ENCODE measurements at places on chromosomes 12 and 14.

- H3K27ac ChIP-seq = no peak overlapping the region
- H3K27me3 ChIP-seq = no peaks in the 10 kb centered on the region
- H3K36me3 ChIP-seq = peaks cover 4% of the 10 kb centered on the region
- no peak for DNase-seq
- peaks cover 4% of the 10 kb centered on the region for H3K4me1 ChIP-seq
Measured at GRCh38 chr12:64633011-64633939, 23.0 kb downstream of the RASSF3 start.

DNA sequence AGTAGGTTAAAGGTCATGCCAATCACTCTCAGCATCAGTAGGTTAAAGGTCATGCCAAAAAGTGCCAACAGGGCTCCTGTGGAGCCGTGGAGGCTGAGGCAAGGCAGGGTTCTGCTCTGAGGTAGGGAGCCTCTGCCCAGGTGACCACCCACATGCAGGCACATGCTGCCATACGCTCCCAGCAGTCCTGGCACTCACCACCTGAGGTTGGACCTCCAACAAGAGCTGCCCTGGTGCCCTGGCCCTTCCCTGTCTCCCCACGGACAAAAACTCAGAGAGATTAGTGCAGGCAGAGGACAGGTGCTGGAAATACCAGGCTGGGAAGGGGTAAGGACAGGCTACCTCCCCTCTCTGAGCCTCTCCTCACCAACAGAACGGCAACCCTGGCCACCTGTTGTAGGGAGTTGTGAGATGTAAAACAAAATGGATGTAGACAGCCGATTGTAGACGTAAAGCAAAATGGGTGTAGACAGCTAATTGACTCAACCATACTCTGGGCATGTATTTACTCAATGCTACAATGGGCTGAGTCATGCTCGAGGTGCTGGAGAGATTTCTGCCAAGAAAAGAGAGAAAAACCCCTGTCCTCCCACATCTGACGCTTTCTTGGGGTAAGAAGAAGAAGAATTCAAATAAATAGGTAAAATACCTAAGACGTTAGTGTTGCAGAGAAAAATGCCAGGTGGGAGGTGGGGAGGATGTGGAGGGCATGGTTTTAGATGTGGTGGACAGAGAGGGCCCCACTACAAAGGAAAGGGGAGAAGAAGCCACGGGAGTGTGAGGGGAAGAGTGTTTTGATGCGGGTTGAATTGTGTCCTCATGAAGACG, 32.4 kb downstream of the LTBP2 start:
- H3K4me3 ChIP-seq = no peak overlapping the region
- peaks cover 63% of the 10 kb centered on the region for H3K4me1 ChIP-seq
- DNase-seq = peak; percentile 90

DNA sequence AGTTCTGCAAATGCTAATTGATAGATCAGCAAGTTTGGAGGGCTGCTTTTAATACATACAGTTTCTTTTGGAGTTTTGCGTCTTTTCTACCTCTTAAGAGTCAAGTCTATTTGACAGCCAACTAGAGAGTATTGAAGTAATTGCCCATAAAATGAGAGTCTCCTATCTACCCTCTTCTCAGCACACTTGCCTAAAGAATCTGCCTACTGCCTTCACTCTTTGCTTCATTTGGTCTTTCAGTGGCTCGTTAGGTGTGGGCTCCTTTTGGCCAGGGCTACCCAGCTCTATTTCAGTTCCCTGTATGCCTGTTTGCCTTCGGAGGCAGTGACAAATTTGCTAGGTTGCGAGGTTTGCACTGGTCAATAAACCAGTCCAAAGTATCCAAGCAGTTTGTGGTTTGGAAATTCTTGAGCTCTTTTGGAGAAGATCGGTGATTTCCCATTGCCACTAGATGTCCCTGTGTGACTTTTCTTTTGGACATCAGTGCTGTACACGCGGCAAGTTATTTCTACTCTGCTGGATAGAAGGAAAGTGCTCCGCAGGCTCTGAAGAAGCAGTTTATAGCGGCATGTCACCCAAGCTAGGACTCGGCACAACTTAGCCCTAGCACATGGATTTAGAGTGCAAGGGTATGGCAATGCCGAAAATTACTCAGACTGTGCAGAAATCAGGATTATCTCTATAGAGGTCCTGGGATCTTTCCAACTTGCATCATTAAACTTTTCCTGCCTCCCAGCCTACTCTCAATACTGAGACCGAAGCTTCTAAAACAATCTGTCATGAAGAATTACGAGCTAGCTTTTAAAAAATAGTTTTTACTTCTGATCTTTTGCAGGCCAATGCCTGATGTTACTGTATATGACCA, 38.6 kb downstream of the MGST1 start:
- H3K4me1 ChIP-seq = no peaks in the 10 kb centered on the region
- H3K4me3 ChIP-seq = no peak overlapping the region
- no peaks in the 10 kb centered on the region for H3K36me3 ChIP-seq
- H3K27ac ChIP-seq = no peak overlapping the region
- no peak for DNase-seq
- H3K27me3 ChIP-seq = no peaks in the 10 kb centered on the region

GRCh38 chr12:25194214-25194613, 746 bp downstream of the DNAI7 start:
- H3K36me3 ChIP-seq = no peaks in the 10 kb centered on the region
- no peaks in the 10 kb centered on the region for H3K4me1 ChIP-seq
- H3K4me3 ChIP-seq = no peak overlapping the region
- no peak for DNase-seq
- no peak overlapping the region for H3K27ac ChIP-seq

- no peaks in the 10 kb centered on the region for H3K27me3 ChIP-seq
- H3K4me3 ChIP-seq = no peak overlapping the region
- H3K4me1 ChIP-seq = peaks cover 44% of the 10 kb centered on the region
- H3K36me3 ChIP-seq = peaks cover 4% of the 10 kb centered on the region
Measured at GRCh38 chr12:50638482-50638880, 125.4 kb upstream of the ATF1 start.

GRCh38 chr12:48285751-48286650, 64.7 kb downstream of the ZNF641 start:
- DNase-seq = no peak
- no peaks in the 10 kb centered on the region for H3K27me3 ChIP-seq
- peaks cover under 1% of the 10 kb centered on the region for H3K4me1 ChIP-seq
- H3K4me3 ChIP-seq = no peak overlapping the region
- H3K27ac ChIP-seq = no peak overlapping the region
- H3K36me3 ChIP-seq = no peaks in the 10 kb centered on the region

- H3K27ac ChIP-seq = no peak overlapping the region
- H3K4me1 ChIP-seq = no peaks in the 10 kb centered on the region
- no peaks in the 10 kb centered on the region for H3K36me3 ChIP-seq
- no peak overlapping the region for H3K4me3 ChIP-seq
- H3K27me3 ChIP-seq = no peaks in the 10 kb centered on the region
Measured at GRCh38 chr12:82527165-82527780, 159.4 kb upstream of the TMTC2 start.

- no peaks in the 10 kb centered on the region for H3K27me3 ChIP-seq
- peaks cover 17% of the 10 kb centered on the region for H3K36me3 ChIP-seq
- DNase-seq = no peak
- H3K27ac ChIP-seq = peak overlapping the region; percentile 54
- no peak overlapping the region for H3K4me3 ChIP-seq
Measured at GRCh38 chr14:80930836-80931389, 10.6 kb downstream of the CEP128 start.

DNA sequence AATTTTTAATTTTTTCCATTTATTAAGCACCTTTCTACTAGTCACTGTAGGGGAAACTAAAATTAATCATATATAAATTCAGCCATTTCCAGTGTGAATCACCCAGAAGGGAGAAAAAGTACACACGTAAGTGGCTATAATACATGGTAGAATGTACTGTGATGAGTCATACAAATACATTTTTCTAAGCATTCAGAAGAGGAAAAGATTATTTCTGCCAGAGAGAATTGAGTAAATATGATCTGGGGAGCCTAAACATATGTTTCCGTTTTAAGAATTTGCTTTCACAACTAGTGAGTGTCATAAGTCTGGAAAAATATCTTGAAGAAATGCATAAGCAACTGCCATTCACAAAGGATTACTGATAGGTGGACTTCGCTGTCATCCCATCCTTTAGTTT, 102.8 kb downstream of the TGFB3 start:
- no peak overlapping the region for H3K4me3 ChIP-seq
- peaks cover 39% of the 10 kb centered on the region for H3K4me1 ChIP-seq
- DNase-seq = no peak
- H3K27me3 ChIP-seq = no peaks in the 10 kb centered on the region
- H3K36me3 ChIP-seq = peaks cover 12% of the 10 kb centered on the region

GRCh38 chr14:103149351-103150237, 26.3 kb downstream of the TNFAIP2 start:
- H3K4me3 ChIP-seq = no peak overlapping the region
- H3K27ac ChIP-seq = no peak overlapping the region
- H3K36me3 ChIP-seq = no peaks in the 10 kb centered on the region
- no peak for DNase-seq

DNA sequence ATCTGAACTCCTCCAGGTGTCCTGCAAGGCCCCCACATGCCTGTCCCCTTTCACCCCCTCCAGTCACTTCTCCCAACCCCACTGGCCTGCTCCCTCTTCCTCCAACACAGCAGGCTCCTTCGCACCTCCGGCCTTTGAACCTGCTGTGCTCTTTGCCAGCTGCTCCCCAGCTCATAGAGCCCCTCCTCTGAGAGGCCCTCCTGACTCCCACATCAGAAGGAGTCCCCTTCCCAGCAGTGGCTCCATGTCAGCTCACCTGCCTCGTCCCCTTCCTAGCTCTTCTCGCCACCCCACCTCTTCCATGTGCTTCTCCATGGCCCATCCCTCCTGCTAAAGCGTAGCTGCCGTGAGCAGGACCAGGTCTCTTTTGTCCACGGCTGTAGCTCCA, 22.1 kb downstream of the SCARB1 start:
- peaks cover 18% of the 10 kb centered on the region for H3K4me1 ChIP-seq
- no peak overlapping the region for H3K4me3 ChIP-seq
- H3K27ac ChIP-seq = no peak overlapping the region
- DNase-seq = no peak

GRCh38 chr14:84749191-84749955, 780.6 kb upstream of the FLRT2 start:
- no peak for DNase-seq
- H3K27me3 ChIP-seq = peaks cover 3% of the 10 kb centered on the region
- no peak overlapping the region for H3K27ac ChIP-seq
- H3K36me3 ChIP-seq = no peaks in the 10 kb centered on the region
- H3K4me3 ChIP-seq = no peak overlapping the region
- no peaks in the 10 kb centered on the region for H3K4me1 ChIP-seq

DNA sequence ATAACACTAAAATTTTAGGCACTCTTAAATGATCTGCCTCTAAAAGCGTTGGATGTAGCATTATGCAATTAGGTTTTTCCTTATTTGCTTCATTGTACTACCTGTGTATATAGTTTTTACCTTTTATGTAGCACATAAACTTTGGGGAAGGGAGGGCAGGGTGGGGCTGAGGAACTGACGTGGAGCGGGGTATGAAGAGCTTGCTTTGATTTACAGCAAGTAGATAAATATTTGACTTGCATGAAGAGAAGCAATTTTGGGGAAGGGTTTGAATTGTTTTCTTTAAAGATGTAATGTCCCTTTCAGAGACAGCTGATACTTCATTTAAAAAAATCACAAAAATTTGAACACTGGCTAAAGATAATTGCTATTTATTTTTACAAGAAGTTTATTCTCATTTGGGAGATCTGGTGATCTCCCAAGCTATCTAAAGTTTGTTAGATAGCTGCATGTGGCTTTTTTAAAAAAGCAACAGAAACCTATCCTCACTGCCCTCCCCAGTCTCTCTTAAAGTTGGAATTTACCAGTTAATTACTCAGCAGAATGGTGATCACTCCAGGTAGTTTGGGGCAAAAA, 4.1 kb downstream of the CDKN1B start:
- no peak for DNase-seq
- H3K27me3 ChIP-seq = no peaks in the 10 kb centered on the region
- H3K36me3 ChIP-seq = peaks cover 45% of the 10 kb centered on the region
- no peak overlapping the region for H3K4me3 ChIP-seq
- H3K4me1 ChIP-seq = peaks cover 16% of the 10 kb centered on the region
- H3K27ac ChIP-seq = peak overlapping the region; percentile 97

GRCh38 chr14:72891666-72892102, 2.2 kb downstream of the DPF3 start:
- H3K4me3 ChIP-seq = peak overlapping the region; percentile 55
- no peaks in the 10 kb centered on the region for H3K36me3 ChIP-seq
- H3K4me1 ChIP-seq = no peaks in the 10 kb centered on the region
- DNase-seq = no peak
- peaks cover 38% of the 10 kb centered on the region for H3K27me3 ChIP-seq
- H3K27ac ChIP-seq = no peak overlapping the region

GRCh38 chr14:33404964-33405574, 466.4 kb downstream of the NPAS3 start:
- peaks cover 12% of the 10 kb centered on the region for H3K4me1 ChIP-seq
- DNase-seq = no peak
- H3K4me3 ChIP-seq = no peak overlapping the region
- no peak overlapping the region for H3K27ac ChIP-seq

DNA sequence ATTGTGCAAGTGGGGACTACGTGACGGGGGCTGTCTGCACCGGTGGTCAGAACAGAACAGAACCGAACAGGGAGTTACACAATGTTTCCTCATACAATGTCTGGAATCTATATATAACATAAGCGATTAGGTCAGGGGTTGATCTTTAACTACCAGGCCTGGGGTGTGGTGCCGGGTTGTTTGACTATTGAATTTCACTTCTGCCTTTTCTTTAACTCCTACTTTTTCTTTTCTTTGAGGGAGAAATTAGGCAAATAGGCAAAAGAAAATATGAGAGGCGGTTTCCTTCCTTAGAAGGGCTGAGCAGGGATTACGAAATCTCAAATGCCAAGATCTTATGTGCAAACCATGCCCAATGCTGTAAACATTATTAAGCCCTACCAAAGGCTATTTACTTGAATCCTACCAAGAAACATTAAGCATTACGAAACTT, 140.3 kb downstream of the SLC38A6 start:
- no peak overlapping the region for H3K27ac ChIP-seq
- H3K27me3 ChIP-seq = no peaks in the 10 kb centered on the region
- H3K4me1 ChIP-seq = no peaks in the 10 kb centered on the region
- DNase-seq = no peak
- H3K36me3 ChIP-seq = no peaks in the 10 kb centered on the region

DNA sequence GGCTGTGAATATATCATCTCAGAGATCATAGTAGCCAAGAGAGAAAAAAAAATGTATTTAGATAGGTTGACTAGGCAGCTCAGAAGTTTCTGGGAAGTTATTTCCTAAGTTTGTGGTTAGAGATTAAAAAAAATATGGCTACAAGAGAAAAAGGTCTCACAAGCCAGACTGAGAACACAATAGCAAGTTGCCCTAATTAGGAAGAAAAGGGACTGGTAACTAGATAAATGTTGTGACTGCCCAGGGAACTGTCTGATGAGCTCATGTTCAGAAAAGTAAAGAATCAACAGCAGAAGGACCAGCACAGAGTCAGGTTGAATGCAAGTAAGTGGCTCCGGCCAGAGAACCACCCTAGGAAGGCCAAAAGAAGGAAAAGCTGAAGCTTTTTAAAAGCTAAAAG, 256.6 kb downstream of the PRKD1 start:
- no peaks in the 10 kb centered on the region for H3K4me1 ChIP-seq
- no peak overlapping the region for H3K4me3 ChIP-seq
- no peak overlapping the region for H3K27ac ChIP-seq
- DNase-seq = no peak
- no peaks in the 10 kb centered on the region for H3K36me3 ChIP-seq
- H3K27me3 ChIP-seq = no peaks in the 10 kb centered on the region
